ENCODE measurements at places on chromosomes 7 and 10.

GRCh38 chr7:31478721-31479120 is 35.2 kb upstream of the ITPRID1 start:
- DNase-seq = no peak

GRCh38 chr7:101753316-101753715 is 64.1 kb upstream of the CUX1 start:
- no peak for DNase-seq

DNA sequence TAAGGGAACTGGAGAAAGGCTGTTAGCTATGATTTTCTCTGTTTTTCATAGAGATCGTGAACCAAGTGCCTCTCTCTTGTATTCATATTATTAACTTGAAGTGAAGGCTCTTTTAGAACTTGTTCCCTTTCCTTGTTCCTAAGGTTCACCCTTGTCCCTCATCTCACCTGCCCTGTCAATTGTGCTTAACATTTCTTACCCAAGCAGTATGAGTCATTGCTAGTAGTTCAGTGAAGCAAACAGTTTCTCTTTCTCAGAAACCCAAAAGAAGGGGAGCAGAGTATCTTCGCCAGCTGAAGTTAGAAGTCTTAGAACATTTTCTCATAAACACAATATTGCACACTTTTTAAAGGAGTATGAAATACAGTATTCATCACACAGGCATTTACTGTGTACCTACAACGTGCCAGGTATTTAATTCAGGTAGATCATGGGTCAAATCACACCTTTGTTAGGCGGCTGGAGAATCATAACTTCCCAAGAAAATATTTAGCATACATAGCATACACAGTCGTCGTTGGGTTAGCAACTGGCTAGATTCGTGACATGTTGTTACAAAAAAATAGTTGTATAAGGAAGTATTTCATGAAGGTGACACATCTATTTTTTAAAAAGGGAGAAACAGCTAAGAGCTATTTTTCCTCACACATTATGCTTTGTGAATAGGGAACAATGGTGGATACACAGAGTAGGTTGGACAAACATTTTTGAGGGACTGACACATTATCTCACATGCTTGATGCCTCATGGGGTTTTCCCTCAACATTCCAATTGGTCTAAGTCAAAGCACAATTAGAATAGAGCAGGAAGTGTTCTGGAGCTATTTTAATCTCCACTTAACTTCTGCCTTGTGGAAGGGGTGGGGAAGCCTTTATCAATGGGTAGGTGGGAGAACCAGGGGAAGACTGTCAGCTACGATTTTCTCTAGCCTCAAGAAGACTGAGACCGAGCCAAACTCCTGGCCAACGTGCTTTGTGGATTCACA is 13.2 kb downstream of the HDAC9 start:
- no peak for DNase-seq

- no peak for DNase-seq
Measured at GRCh38 chr10:71435571-71436267, 39.0 kb downstream of the CDH23 start.

- DNase-seq = no peak
Measured at GRCh38 chr10:61140765-61141392, 196.9 kb upstream of the RHOBTB1 start.

GRCh38 chr10:78165172-78165571 is 131.5 kb downstream of the RPS24 start:
- DNase-seq = no peak

- DNase-seq = no peak
Measured at GRCh38 chr7:107228291-107228690, 59.5 kb downstream of the HBP1 start.

DNA sequence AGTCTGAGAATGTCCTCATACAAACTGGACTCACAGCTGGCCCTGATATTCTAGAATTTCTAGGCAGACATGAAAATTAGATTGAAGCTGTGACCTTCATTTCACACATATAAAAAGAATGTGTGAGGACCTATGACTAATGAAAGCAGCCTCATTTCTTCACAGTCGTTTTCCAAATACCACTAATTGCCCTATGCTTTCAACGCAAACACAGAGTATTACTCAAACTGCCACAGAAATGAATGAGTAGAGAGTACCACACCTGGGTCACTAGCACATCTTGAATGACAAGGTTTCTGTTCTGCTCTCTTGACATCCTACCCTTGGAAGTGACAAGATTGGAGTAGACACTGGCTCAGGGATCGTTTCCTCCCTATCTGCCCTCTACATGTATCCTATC is 142.4 kb downstream of the C1GALT1 start:
- DNase-seq = no peak

- no peak for DNase-seq
Measured at GRCh38 chr7:116198748-116199410, 11.5 kb upstream of the TES start.

DNA sequence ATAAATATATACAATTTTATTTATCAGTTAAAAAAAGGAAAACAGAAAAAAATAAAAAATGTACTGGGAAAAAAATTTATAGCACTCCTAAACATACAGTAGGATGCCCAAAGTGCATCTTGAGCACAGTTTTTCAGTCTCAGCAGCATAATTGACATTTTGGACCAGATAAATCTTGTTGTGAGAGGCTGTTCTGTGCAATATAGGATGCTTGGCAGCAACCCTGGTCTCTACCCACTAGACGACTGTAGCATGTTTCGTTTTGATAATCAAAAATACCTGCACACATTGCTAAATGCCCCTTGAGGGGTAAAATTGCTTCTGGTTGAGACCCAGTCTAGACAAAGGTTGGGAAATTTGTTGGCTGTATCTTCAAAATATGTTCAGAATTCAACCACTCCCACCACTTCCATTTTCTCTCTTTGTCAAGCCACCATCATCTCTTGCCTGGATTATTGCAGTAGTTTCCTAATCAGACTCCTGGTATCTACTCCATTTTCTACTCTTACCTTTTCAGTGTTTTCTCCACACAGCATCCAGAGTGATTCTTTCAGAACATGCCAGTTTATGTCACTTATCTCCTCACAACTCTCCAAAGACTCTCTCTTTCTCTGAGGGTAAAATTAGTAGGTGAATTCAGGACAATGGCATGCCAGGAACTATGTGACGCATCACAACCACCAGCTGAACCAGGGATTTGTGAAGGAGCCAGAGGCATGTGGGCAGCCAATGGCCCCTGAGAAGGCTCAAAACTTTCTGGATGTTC is 91.4 kb downstream of the GPR85 start:
- DNase-seq = no peak

GRCh38 chr10:58439632-58440364 is 54.6 kb downstream of the TFAM start:
- no peak for DNase-seq

GRCh38 chr10:12783293-12783692 is 218.2 kb downstream of the CCDC3 start:
- DNase-seq = no peak

- no peak for DNase-seq
Measured at GRCh38 chr7:84202855-84203254, 8.3 kb upstream of the SEMA3A start.

- DNase-seq = peak; percentile 77
Measured at GRCh38 chr7:17304926-17305325, 6.5 kb downstream of the AHR start.

GRCh38 chr10:29643771-29644501 is 9.2 kb upstream of the SVIL start:
- no peak for DNase-seq

DNA sequence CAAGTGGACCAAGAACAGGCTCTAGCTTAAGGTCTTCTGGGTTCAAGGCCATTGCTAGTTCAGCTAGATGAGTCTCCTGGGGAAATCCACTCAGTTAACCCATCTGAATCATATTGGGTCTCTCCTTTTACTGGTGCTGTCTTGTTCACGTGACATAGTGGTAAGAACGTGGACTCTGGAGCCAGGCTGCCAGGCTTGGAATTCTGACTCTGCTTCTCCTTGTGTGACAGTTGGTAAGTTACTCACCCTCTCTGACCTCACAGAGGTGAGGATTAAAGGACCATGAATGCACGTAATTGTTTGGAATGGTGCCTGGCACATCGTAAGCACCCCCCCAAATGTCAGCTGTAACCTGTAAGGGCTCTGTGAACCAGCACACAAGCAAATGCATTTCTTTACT is 9.7 kb upstream of the CALU start:
- DNase-seq = no peak

GRCh38 chr7:112495156-112495788 is 14.5 kb downstream of the LSMEM1 start:
- no peak for DNase-seq

DNA sequence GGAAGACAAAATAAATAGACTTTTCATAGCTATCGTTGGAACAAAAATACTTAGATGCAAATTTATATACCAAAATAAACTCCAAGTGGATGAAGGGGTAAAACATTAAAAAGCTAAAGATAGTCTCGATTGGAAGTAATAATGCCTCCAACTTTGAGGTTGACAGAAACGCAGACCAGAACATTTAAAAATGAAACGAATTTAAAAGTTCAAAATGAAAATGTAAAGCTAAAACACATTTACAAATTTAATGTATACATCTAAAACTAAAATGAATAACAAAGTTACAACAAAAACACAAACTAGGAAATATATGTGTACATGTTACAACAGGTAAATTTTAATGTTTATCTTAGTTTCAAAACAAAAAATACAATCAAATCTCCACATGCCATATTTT is 107.5 kb upstream of the AKR1E2 start:
- no peak for DNase-seq

- no peak for DNase-seq
Measured at GRCh38 chr7:147279964-147280374, 1163.4 kb downstream of the CNTNAP2 start.

DNA sequence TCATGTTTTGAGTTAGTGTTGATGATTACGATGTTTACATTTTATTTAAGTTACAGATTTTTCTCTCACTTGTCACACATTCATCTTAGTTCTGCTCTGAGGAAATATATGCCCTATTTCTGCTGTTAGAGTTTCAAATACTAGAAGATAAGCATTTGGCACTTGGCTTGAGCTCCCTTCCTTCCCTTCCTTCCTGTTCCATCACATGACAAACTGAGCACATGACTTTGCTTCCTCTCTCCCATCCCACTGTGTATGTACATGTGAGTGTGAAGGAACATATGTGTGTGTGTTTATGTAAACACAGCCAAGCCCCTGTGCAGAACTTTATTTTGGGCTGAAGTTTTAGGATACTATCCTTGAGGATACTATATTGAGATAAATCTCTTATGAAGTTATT is 795.9 kb upstream of the IGFBP3 start:
- DNase-seq = no peak

DNA sequence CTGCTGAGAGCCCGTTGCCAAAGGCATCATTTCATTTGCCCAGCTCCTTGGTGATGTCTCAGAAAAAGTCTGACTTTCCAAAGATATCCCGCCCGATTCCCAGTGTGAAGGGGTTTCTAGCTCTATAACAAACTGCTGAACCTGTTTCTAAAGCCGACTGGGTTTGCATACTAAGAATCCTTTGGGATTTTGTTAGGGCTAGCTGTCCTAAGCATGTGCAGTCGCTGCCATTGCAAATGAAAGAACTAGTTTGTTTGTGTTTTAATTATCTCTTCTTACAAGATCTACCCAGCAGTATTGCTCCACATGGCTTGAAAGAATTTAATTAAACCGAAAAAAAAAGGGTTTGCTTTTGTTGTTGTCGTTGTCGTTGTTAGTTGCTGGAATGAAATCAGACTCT is 476.6 kb downstream of the GATA3 start:
- no peak for DNase-seq
